ENCODE measurements at places on chromosomes 6 and 20.

- DNase-seq, result no peak
Measured at GRCh38 chr6:5511954-5512353, 250.6 kb downstream of the FARS2 start.

GRCh38 chr6:47380251-47380650 is 70.5 kb upstream of the TNFRSF21 start:
- DNase-seq, result no peak

DNA sequence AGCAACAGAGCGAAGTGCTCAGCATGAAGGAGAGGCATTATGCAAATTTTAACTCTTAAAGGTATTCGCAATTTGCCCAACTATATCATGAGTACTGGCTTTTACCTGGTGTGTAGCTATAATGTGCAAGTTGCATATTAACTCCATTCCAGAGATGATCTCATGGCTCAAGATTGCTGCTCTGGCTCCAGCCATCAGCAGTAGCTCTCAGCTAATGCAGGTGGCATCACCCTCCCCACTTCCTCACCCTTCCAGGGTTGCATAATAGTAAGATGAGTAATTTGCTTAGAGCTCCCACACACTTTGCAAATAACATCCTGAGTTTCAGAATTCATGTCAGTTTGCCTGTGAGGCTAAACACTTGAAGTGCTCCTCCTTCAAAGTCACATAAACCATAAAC is 15.9 kb upstream of the PCSK2 start:
- no peak for DNase-seq

DNA sequence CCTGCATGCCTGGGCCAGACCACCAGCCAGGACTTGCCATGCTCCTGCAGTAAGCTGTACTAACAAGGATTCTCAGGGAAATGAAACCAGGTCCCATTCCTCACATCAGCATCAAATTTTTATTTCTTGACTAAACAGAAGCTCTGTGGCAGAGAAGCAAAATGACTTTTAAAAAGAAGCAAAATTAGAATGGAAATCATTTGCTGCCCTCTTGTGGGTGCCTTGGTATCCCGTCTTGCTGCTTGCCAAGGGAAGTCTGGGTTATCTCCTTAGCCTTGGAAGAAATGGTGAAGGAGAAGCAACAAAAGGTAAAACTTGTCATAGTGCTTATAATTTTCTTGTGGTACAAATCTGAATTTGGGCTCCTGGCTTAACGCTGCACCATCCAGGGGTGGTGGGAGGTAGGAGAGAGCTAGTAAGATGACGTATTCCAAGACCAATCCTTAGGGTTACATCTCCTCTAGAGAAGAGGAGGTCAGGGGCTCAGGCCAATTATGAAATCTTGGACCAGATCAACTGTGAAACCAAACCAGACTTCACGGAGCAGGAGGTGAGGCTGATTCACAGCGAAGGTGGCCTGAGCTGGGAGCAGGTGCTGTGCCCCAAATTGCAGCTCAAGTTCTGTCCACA is 107.5 kb downstream of the FAXC start:
- DNase-seq, result no peak

GRCh38 chr6:5379647-5380242 is 118.4 kb downstream of the FARS2 start:
- peak; percentile 54 for DNase-seq
